A673 (cell line): ENCODE measurements at places on chromosomes 5 and 9. TPM values are rescaled to one million over a fixed set of nuclear protein-coding genes. Genes with fewer than 3 reads are reported as not detected.

Gene LIX1
- total RNA-seq, result not detected in 2 replicates

Gene SMIM33
- not detected in 2 replicates for total RNA-seq

- no peaks in the 10 kb centered on the region for H3K27me3 ChIP-seq
- no peak overlapping the region for H3K4me3 ChIP-seq
- H3K36me3 ChIP-seq, result no peaks in the 10 kb centered on the region
- no peak overlapping the region for H3K27ac ChIP-seq
- H3K4me1 ChIP-seq, result no peaks in the 10 kb centered on the region
These were observed 499.5 kb upstream of the KLF4 start for GRCh38 chr9:107989099-107989498.

Gene PRRX2
- total RNA-seq, result 12.7 and 16.6 TPM in 2 replicates

Gene IER5L
- 12.1 and 14.0 TPM in 2 replicates for total RNA-seq

Gene OR1J2
- total RNA-seq, result not detected in 2 replicates

- H3K4me1 ChIP-seq, result peaks cover 9% of the 10 kb centered on the region
- no peak overlapping the region for H3K4me3 ChIP-seq
- H3K36me3 ChIP-seq, result no peaks in the 10 kb centered on the region
- H3K27me3 ChIP-seq, result no peaks in the 10 kb centered on the region
- H3K27ac ChIP-seq, result no peak overlapping the region
- peak; percentile 17 for DNase-seq
These were observed 37.7 kb upstream of the MRPS30 start for GRCh38 chr5:44770780-44771717.

DNA sequence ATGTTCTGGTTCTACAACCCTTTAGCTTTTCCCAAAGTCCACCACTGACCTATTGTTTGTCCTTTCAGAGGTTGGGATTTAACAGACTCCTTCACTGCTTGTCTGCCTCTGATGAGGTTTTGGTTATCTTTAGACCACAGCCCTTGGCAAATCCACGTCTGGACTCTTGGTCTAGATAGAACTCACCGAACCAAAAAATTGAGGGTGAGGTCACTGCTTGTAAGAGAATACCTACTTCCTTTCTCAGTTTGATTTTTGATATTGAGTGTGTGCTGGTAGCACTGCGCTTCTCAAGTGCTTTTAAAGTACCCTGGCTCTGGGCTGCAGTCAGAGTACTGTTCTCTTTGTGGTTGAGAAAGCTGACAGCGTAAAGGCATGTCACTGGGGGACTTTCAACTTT, 61.7 kb downstream of the JMY start:
- H3K4me3 ChIP-seq, result no peak overlapping the region
- H3K4me1 ChIP-seq, result no peaks in the 10 kb centered on the region
- no peaks in the 10 kb centered on the region for H3K36me3 ChIP-seq
- no peak overlapping the region for H3K27ac ChIP-seq
- no peak for DNase-seq
- no peaks in the 10 kb centered on the region for H3K27me3 ChIP-seq

- H3K27me3 ChIP-seq, result no peaks in the 10 kb centered on the region
- DNase-seq, result no peak
- no peaks in the 10 kb centered on the region for H3K4me1 ChIP-seq
- H3K27ac ChIP-seq, result no peak overlapping the region
- no peak overlapping the region for H3K4me3 ChIP-seq
These were observed 18.1 kb downstream of the PPIP5K2 start for GRCh38 chr5:103138202-103138690.

DNA sequence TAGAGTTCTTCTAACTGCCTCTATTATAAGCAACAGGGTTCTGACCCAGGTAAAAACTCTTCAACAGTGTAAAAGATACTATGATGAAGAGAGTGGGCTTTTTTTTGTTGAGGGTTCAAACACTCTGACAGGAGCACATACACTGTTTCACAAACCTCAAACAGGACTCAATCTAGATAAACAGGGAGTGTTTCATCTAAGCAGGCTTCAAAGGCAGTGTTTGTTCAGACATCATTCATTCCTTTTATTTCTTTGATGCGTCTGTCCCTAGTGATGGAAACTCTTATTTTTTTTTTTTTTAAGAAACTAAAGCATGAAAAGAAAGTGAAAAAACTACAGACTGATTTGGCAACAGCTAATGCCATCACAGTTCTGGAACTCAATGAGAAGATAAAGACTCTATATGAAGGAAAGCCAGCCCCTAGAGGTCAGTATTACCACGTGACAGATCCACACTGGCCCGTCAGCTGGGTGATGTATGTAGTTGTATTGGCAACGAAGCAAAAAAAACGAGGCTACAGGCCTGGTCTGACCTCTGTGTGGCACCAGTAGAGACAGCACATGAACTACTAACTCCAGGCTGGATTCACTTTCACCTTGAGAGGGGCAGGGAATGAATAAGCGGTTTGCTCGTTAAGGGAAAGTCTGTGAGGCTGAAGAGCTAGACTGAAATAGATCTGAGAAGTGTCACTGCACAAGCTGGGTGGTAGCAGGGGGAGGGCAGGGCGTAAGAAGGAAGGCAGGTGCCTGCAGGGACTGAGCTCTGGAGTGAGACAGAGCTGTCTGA, 172.2 kb downstream of the CCDC192 start:
- peak; percentile 62 for DNase-seq
- H3K27me3 ChIP-seq, result peaks cover 14% of the 10 kb centered on the region
- H3K36me3 ChIP-seq, result no peaks in the 10 kb centered on the region
- H3K27ac ChIP-seq, result no peak overlapping the region
- H3K4me3 ChIP-seq, result no peak overlapping the region
- H3K4me1 ChIP-seq, result no peaks in the 10 kb centered on the region
